ENCODE measurements at places on chromosomes 1 and 21. TPM values are rescaled to one million over a fixed set of nuclear protein-coding genes. Genes with fewer than 3 reads are reported as not detected.

DNA sequence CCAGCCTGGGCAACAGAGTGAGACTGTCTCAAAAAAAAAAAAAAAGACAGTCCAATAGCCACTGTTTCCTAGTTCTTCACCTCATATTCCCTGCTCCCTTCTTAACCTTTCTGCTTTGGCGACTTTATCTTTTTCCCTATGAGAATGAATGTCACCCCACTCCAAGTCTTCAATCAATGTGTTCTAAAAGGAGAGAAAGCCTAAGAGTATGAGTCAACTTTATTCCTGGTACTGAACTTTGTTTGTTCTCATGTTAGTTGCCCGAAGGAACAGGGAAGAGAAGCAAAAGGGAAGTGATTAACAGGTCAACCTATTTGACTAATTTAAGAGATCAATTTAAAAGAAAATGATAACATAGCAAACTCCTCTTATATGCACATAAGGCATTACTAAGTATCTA lies 39.9 kb upstream of the SLC16A1 start:
- DNase-seq, result no peak

DNA sequence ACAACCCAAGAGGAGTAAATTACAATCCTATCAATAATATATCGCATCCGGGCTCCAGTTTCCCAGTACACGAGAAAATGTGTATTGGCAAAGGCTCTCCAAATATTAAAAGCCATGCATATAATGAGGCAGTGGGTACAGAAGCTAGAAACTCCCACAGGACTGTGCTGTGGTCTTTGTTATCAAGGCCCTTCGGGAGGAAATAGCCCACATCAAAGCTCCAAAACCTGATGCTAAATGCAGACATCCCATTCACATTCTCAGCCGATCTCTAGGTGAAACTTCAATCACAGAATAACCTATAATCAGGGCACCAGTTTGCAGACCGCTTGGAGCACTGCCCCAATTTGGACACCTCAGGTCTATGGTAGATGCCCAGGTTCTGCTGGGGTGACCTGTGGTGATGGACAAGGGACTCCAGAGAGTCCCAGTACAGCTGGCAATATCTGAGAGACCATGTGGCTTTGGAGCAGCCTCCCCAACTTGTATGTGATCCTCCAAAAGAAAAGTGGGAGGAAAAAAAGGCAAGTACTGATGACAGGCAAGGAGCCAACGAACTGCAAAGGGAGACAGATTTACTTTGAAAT lies 148.8 kb upstream of the CAMK1G start:
- no peak for DNase-seq

GRCh38 chr1:155012776-155013602 lies 10.4 kb downstream of the ZBTB7B start:
- DNase-seq, result no peak

Gene GBP4
- total RNA-seq, result 26.6 TPM

DNA sequence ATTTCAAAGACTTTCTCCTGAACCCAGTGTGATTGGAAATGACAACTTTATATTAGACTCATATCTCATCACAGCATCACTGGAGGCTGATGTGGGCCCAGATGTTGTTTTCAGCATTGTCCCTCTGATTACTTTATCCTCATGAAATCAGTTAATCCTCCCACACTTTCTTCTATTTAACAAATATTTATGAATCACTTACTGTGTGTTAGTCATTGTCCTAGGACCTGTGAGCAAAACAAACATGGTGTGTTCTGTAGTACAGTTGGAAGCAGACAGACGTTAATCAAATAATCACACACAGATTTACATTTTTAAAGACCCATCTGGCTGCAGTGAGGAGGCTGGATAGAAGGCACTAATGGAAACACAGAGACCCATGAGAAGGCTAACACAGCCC lies 383.7 kb downstream of the PRDM2 start:
- no peak for DNase-seq

- DNase-seq, result no peak
Measured at GRCh38 chr1:46478721-46479485, 10.7 kb upstream of the DMBX1 start.

DNA sequence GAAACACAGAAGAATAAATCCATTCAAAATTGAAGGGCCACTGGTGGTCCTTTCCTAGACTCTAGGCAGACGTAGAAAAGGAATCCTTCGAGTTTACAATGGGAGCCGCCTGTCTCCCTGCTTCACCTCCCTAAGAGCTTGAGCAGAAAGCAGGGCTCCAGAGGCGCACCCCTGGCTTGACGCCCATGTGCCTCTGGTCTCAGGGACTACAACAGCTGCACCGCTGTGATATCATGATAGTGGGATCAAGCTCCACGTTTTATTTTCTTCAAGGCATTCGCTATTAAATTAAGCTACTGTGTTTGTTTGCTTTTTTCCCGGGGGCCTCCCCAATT lies 403 bp upstream of the C1orf122 start:
- DNase-seq, result no peak

- DNase-seq, result no peak
Measured at GRCh38 chr1:157312082-157312812, 174.1 kb upstream of the ETV3 start.

GRCh38 chr1:172468296-172468695 lies 24.4 kb upstream of the PIGC start:
- no peak for DNase-seq

DNA sequence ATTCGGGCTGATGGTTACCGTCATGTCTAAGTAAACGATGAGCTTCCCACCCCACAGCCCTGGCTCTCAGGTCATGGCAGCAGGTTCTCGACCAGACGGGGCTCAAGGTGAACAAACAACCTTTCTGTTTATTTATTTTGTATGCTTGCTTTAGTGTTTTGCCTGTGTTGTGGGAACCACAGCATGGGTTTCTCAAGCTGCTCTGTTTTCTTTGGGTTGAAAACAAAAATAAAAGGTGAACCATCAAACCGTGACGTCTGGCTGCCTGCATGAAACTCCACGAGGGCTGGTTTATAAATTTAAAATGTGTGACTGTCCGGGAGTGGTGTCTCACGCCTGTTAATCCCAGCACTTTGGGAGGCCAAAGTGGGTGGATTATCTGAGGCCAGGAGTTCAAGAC lies 28.0 kb downstream of the TMEM51 start:
- no peak for DNase-seq

GRCh38 chr1:1324084-1324523 lies 356 bp downstream of the INTS11 start:
- DNase-seq, result no peak

- no peak for DNase-seq
Measured at GRCh38 chr21:24894324-24894723, 713.0 kb downstream of the MRPL39 start.

Gene HJV
- not detected for total RNA-seq

- DNase-seq, result no peak
Measured at GRCh38 chr1:30518186-30518585, 205.2 kb downstream of the MATN1 start.

Gene FYB2
- not detected for total RNA-seq

DNA sequence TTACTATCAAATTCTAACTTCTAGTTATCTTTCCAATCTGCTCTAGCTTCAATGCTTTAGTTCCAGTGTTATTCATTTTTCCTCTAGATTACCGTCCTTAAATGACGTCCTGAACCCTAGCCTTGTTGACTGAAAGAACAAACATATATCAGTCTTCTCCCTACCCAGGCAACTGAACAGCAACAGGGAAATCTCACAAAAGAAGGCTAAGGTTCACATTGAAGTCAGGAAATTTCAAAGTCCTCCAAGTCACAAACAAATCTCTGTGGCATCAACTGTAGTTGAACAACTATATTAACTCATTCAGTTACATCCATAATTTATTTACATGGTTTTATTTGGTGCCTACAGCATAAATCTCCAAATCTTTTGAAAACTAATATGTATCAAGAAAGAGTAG lies 19.5 kb downstream of the FOXJ3 start:
- no peak for DNase-seq

Gene SYT6
- total RNA-seq, result not detected

- DNase-seq, result no peak
Measured at GRCh38 chr21:20802201-20802600, 196.0 kb upstream of the NCAM2 start.

- DNase-seq, result no peak
Measured at GRCh38 chr1:243503155-243503554, 247.3 kb downstream of the SDCCAG8 start.

- no peak for DNase-seq
Measured at GRCh38 chr1:228721407-228721806, 13.9 kb upstream of the RHOU start.

DNA sequence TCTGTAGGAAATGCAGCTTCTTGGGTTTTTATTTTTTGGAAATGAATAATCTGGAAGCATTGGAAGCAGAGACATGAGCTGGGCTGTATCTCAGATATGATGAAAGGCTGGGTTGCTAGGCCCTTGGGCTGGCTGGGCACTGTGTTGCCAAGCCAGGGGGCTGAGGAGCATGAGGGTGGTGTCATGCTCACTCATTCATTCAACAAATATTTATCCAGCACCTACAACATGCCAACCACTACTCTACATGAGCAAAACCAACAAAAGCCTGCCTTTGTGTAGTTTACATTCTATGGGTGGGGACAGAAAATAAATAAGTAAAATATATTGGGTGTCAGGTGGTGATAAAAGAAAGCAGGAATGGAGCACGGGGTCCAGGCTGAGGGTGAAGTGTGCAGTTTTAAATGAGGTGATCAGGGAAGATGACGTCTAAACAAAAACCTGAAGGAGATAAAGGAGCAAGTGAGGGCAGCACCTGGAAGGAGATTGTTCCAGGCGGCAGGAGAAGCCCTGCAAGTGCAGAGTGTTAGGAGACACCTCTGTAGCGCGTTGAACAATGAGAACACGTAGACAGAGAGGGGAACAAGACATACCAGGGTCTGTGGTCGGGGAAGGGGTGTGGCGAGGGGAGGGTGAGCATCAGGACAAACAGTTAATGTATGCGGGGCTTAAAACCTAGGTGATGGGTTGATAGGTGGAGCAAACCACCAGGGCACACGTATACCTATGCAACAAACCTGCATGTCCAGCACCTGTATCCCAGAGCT lies 10.9 kb downstream of the TAGLN2 start:
- DNase-seq, result no peak

Gene DIO1
- total RNA-seq, result not detected

Gene UTP25
- total RNA-seq, result 14.9 TPM

DNA sequence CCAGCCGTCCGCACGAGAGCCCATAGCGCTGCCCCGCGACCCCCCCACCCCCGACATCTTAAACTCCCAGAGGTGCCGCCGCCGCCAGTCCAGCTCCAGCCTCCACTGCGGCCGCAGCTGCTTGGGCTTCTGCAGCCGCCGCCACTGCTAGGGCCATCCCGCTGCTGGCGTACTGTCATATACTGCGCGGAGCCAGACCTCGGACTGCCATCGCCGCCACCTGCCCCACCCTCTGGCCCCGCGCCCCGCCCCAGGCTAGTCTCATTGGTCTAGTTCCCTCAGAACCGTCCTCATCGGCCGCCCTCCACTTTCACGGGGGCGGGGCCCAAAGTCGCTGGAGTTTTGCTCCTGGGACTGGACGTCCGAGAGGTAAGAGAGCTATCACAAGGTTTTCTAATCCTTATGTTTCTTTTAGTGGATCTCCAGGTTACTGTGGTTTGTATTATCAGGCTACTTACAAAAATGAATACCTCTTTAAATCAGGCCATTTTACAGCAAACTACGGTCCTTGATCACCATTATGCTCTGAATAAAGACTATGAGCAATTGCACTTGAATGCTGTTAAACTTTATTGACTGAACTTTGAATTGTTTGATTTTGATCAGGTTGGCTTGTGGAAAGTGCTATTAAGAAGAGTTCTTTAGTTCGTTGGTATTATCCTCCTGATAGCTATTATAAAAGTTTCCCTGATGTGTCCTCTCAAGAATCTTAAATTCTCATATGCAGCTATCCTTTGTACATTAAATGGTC lies 2.8 kb upstream of the CD1D start:
- DNase-seq, result no peak

Gene CDC73
- total RNA-seq, result 59.8 TPM

- no peak for DNase-seq
Measured at GRCh38 chr1:76998582-76999223, 131.4 kb downstream of the ST6GALNAC5 start.

- no peak for DNase-seq
Measured at GRCh38 chr1:15765495-15766194, 7.0 kb downstream of the FBLIM1 start.

GRCh38 chr21:39123375-39123774 lies 59.9 kb downstream of the PSMG1 start:
- no peak for DNase-seq

Gene AGBL4
- total RNA-seq, result not detected

DNA sequence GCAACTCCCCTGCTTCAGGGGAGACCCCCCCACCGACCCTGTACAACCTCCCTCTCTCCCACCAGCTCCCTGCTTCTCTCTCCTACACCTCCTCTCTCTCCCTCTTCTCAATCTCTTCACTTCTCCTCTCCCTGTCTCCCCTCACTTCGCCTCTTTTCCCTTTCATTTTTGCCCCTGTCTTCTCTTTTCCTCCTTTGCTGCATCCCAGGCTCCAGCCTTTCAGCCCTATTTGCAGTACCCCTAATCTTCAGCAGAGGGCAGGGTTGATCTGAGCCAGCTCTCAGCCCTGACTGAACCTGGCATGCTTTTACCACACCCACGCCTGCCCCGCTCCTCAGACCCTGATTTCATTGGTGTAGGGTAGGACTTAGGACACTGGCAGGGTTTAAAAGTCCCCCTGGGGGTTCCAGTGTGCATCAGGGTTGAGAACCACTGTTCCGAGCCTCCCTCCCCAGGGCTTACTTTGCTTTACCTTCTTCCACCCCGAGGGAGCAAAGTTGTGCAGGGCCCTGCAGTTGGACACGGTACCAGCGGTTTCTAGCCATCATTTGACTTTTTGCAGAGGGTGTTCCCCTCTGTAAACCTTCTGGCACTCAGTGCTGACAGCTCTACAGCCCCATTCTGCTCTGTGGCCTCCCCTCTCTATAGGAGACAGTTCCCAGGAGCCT lies 67.3 kb upstream of the CNTN2 start:
- peak; percentile 9 for DNase-seq

DNA sequence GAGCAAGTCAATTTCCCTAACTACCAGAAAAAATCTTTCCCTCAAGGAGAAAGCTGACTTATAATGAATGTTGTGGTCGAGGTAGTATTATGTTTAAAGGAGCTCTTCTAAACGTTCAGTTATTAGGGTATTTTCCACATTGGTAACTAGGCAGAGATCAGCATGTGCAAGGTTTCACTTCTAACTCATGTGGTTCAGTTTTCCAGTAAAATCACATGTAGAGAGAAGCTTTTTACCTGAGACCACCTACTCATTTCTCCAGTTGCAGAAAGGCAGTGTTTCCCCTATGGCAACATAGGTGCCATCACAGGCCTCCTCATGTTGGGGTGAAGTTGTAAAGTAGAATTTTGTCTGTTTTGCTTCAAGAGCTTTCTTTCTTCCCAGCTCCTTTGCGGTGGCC lies 23.7 kb downstream of the IL23R start:
- no peak for DNase-seq

Gene MTMR11
- total RNA-seq, result 1.9 TPM

- DNase-seq, result no peak
Measured at GRCh38 chr1:77063118-77063517, 156.1 kb downstream of the PIGK start.

Gene KCNJ6
- total RNA-seq, result not detected

DNA sequence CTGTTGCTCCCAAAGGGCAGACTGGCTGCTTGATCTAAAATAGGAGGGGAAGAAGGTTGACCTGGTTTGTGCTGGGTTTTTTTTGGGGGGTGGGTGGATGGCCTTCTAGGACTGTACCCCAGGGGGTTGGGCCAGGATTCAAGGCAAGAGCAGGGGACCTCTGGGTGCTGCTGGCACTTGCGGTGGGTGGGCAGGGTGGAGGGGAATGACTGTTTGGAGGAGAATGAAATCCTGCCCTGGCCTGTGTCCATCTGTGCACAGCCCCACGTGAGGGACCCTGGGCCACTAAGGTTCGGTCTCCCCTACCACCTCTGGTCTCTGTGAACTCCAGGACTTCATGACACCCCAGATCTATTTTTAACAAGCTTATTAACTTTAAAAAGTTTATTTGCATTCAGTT lies 414.2 kb downstream of the PTPRU start:
- no peak for DNase-seq

Gene OR2L3
- total RNA-seq, result not detected

Data from CD8-positive, alpha-beta memory T cell (primary cell).